ENCODE measurements at places on chromosomes 7 and 10.

DNA sequence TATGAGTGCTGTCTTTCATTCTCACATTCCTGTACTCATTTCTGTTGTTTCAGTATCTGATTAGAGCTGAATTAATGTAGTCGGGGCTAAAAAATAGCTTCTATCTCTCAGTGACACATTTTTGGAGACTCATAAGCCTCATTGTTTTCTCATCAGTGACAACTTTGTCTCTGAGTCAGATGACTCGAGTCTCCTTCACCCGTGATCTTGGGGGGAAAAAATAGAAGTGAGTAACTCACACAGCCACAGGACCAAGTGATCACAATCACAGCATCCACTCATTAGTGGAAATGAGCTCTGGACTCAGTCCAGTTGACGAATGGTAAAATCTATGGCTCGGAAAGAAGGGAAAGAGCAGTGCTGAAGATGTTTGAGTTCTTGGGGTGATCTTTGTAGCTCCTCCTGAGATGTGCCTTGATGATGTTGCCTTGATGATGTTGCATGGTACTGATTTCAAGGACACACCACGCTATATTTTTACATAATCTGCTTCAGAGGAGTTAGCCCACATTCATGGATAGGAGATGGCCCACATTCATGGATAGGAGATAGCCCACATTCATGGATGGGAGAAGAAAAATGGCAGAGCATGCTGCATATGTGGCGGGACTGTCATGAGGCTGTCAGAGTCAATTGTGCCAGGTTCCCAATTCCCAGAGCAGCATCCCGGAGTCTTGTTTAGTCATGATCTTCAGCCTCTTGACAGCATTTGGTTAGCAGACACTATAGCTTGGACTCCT lies 214.7 kb downstream of the CELF2 start:
- DNase-seq: no peak

GRCh38 chr7:24981171-24981951 lies 1.4 kb upstream of the OSBPL3 start:
- DNase-seq: peak; percentile 52

- DNase-seq: no peak
Observed at GRCh38 chr7:131170440-131171271, 157.0 kb upstream of the MKLN1 start.

GRCh38 chr7:116180302-116180701 lies 30.0 kb upstream of the TES start:
- peak; percentile 11 for DNase-seq

DNA sequence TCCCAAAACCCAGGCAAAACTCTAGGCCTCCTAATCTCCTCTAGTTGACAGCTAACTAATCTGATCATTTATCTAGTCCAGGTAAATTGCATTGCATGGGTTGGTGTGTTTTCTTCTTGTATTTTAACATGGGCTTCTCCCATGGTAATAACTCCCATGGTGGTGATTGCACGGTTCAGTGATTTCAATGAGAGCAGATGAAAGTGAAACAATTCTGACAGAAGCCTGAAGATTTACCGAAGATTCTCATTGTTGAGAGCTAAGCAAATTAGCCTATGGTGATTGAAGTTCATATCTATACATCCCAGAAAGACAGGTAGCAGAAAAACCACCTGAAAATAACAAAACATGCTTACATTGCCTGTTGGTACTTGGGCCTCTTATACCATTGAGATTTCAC lies 26.6 kb upstream of the LIPN start:
- no peak for DNase-seq

GRCh38 chr7:130995252-130996081 lies 261.5 kb upstream of the KLF14 start:
- DNase-seq: no peak

DNA sequence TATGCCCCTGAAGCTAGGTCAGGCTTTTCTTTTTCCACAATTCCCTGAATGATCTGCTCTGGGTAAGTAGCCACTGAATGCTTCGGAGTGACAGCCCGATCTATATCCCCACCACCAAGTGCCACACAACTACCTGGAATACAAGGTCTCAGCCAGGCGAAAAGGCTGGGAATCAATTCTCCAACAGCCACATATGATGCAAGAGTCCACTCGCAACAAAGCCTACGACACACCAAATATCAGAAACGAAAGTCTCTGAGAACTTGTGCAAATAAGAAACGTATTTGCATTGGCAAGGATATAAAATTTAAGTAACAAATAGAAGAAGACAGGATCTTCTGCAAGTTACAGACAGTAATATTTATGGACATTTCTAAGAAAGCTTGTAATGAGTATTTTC lies 5.7 kb downstream of the HIPK2 start:
- DNase-seq: no peak

DNA sequence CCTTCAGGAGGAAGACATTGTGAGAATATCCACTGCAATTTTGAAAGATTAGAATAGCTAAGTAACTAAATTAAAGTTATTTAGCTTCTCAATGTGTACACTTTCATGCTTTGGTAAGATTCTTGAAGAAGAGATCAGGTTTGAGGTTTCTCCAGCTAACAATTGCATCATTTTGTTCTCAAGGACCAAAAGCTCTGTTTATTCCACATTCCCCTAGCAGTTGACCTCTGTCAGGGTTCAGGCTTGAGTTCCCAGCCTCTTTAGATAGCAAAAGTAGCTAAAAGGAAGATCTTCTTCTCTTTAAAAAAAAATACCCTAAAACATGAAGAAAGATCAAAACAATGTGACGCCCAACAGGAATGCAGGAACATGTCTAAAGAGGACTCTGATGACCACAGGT lies 179.4 kb upstream of the IGFBP3 start:
- DNase-seq: no peak

GRCh38 chr7:103113164-103113563 lies 35.7 kb downstream of the NAPEPLD start:
- no peak for DNase-seq

- DNase-seq: no peak
Observed at GRCh38 chr7:128703609-128704241, 31.6 kb downstream of the GARIN1A start.
